ENCODE measurements at places on chromosomes 13 and 19.

- H3K4me1 ChIP-seq, result peaks cover 12% of the 10 kb centered on the region
- no peaks in the 10 kb centered on the region for H3K36me3 ChIP-seq
- peak overlapping the region; percentile 64 for H3K4me3 ChIP-seq
- H3K27ac ChIP-seq, result no peak overlapping the region
- H3K27me3 ChIP-seq, result peaks cover 38% of the 10 kb centered on the region
- DNase-seq, result no peak
Observed at GRCh38 chr13:75482820-75483079, 781 bp upstream of the TBC1D4 start.

DNA sequence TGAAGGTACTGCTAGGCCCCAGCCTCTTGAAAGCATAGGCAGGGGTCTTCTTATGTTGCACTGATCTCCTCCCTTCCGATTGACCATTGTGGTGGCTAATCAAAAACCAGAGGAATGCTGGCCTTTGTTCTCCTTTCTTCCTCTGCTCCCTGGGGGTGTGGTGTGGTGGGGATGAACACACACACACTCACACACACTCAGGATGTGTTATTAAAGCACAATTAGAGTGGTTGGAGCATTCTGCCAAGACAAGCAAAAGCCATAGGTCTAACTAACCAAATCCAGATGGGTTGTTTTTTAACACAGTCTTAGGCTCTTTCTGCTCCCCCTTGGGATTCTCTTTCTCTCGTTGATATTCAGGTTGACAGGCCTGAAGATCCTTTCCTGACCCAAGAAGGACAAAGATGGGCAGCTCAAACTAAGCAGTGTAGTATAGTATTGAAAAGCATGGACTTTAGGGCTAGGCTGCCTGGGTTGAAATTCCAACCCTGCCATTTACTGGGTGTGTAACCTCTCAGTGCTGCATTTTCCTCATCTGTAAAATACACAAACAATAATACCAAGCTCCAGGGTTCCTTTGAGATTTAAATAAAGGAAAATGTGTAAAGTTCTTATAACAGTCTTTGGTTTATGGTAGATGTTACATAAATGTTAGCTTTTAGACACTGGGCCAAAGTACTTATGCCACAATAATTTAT, 25.5 kb upstream of the DGKH start:
- no peaks in the 10 kb centered on the region for H3K4me1 ChIP-seq
- H3K36me3 ChIP-seq, result no peaks in the 10 kb centered on the region
- peaks cover under 1% of the 10 kb centered on the region for H3K27me3 ChIP-seq
- H3K27ac ChIP-seq, result no peak overlapping the region
- no peak overlapping the region for H3K4me3 ChIP-seq

DNA sequence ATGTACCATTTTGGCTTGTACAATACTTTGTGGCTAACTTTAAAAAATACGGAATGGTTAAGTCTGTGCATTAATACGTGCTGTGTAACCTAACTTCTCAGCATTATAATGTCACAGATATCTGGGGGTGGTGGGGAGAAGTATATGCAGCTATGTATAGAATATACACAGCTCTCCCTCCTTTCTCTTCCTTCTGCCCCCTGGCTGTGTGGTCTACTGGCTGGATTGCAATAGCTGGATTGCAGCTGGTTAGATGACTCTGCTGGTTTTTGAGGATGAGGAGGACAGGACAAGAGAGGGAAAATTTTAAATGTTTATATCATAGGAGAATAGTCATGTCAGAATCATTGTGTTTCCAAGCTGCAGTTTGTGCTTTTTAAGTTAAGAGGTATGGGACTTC, 9.7 kb downstream of the RNASEH2B start:
- H3K36me3 ChIP-seq, result no peaks in the 10 kb centered on the region
- H3K4me3 ChIP-seq, result no peak overlapping the region
- H3K4me1 ChIP-seq, result peaks cover 37% of the 10 kb centered on the region
- no peaks in the 10 kb centered on the region for H3K27me3 ChIP-seq
- DNase-seq, result no peak
- H3K27ac ChIP-seq, result no peak overlapping the region

DNA sequence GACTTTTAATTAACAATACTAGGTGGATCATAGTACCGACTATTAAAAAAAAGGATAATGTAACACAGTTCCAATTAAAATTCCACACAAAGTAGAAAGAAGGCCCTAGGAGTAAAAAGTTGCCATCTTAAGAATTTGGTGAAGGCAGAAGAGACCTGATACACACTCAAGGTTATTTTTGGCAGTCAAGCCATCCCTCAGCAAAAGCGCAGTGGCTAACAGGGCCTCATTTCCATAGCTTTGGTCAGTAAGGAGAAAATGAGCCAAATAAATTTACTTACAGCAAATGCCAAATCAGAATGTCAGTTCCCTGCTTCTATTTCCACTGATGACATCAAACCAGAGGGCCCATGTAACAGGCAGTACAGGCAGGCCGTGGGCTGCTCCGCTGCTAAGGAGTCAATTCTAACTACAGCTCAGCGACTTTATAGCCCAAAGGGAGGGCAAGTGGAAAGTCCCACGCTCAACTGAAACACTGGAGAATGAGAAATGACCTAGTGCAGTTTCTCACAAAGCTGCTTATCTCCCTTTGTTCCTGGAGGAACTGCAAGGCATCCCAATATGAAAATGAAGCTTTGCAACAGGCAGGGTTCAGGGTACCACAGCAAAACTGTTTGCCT, 6.3 kb downstream of the ARGLU1 start:
- DNase-seq, result peak; percentile 4
- no peak overlapping the region for H3K27ac ChIP-seq
- no peaks in the 10 kb centered on the region for H3K36me3 ChIP-seq
- no peak overlapping the region for H3K4me3 ChIP-seq
- peaks cover 25% of the 10 kb centered on the region for H3K4me1 ChIP-seq

DNA sequence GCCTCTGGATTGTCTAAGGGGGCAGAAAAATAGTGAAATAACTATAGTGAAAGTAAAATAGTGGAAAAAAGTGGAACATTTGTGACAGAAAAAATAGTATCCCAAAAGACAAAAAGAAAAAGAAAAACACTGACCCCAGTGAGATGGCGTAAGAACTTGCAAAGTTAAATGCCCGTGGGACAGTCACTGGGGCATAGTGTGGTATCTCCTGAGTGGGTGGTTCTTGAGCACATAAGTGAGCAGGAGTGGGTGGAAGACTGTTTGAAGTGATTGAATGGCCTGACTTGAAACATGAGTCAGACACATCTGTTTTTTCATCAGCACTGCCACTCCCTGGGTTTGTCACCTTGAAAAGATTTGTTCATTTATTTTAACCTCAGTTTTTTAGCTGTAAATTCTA, 2.5 kb downstream of the ZNF430 start:
- H3K4me1 ChIP-seq, result peaks cover 25% of the 10 kb centered on the region
- no peak for DNase-seq
- no peaks in the 10 kb centered on the region for H3K27me3 ChIP-seq
- no peak overlapping the region for H3K27ac ChIP-seq
- no peak overlapping the region for H3K4me3 ChIP-seq

GRCh38 chr13:27338816-27339215, 68.2 kb downstream of the RASL11A start:
- no peaks in the 10 kb centered on the region for H3K4me1 ChIP-seq
- H3K4me3 ChIP-seq, result no peak overlapping the region
- no peaks in the 10 kb centered on the region for H3K36me3 ChIP-seq
- DNase-seq, result no peak
- no peaks in the 10 kb centered on the region for H3K27me3 ChIP-seq

- no peaks in the 10 kb centered on the region for H3K36me3 ChIP-seq
- no peaks in the 10 kb centered on the region for H3K4me1 ChIP-seq
- H3K4me3 ChIP-seq, result no peak overlapping the region
- H3K27ac ChIP-seq, result no peak overlapping the region
- no peak for DNase-seq
Observed at GRCh38 chr13:65063753-65064152, 2166.4 kb downstream of the PCDH9 start.

GRCh38 chr13:108003626-108004025, 211.7 kb downstream of the LIG4 start:
- no peak overlapping the region for H3K27ac ChIP-seq
- H3K4me1 ChIP-seq, result no peaks in the 10 kb centered on the region
- no peaks in the 10 kb centered on the region for H3K27me3 ChIP-seq
- H3K36me3 ChIP-seq, result no peaks in the 10 kb centered on the region
- H3K4me3 ChIP-seq, result no peak overlapping the region

DNA sequence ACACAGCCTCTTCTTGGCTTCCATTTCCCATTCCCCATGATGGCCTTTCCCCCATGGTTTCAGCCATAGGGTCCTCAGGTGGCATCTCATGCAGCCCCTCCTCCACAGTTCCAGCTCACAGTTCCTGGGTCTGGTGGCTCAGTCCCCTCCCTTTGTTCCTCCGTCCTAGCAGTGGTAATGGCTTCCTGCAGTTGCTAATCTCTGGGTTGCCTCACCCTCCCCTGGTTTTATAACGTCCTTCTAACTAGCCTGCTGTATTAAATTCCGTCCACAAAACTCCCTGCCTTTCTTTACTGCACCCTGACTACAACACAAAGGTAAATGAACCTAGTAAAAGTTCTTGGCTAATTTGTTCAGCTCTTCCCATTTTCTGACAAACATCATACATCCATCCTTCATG, 30.9 kb downstream of the CCDC70 start:
- no peak overlapping the region for H3K4me3 ChIP-seq
- H3K36me3 ChIP-seq, result no peaks in the 10 kb centered on the region

- DNase-seq, result no peak
- no peaks in the 10 kb centered on the region for H3K36me3 ChIP-seq
- no peak overlapping the region for H3K4me3 ChIP-seq
- no peak overlapping the region for H3K27ac ChIP-seq
Observed at GRCh38 chr13:102555914-102556553, 40.8 kb upstream of the TPP2 start.

DNA sequence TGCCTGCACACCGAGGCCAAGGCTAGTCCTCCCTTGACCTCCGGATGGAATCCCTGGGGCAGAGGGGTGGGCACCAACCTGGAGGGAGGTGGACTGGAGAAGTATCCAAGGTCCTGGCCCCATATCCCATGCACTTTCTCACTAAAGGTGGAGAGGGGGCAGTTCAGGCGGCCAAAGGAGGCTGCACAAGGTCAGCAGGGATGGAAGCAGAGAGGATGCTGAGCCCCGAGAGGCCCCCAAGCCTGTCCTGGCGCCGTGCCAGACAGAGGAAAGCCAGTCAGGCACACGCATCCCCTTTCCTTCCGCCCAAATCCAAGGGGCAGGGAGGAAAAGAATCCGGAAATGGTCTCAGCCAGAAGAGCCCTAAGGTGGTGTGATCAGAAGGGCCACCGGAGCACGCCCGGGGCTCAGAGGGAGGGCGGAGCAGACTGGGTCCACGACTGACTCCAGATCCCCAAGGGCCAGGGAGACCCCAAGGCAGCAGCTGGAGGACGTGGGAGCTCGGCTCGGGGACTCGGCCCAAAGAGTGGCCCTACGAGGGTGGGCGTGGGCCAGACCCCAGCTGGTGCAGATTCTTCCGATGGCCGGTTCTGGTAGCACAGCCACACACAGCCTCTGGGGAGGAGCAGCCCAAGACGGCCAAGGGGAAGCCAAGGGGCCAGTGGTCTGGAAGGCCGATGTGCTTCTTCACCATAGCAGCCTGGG, 60.0 kb downstream of the MLLT1 start:
- DNase-seq, result no peak
- H3K4me3 ChIP-seq, result no peak overlapping the region
- no peaks in the 10 kb centered on the region for H3K27me3 ChIP-seq
- H3K4me1 ChIP-seq, result no peaks in the 10 kb centered on the region
- H3K36me3 ChIP-seq, result peaks cover 27% of the 10 kb centered on the region
- no peak overlapping the region for H3K27ac ChIP-seq

- no peak overlapping the region for H3K4me3 ChIP-seq
- H3K36me3 ChIP-seq, result peaks cover under 1% of the 10 kb centered on the region
- no peak for DNase-seq
- peaks cover 55% of the 10 kb centered on the region for H3K4me1 ChIP-seq
- no peaks in the 10 kb centered on the region for H3K27me3 ChIP-seq
- H3K27ac ChIP-seq, result no peak overlapping the region
Observed at GRCh38 chr19:58382997-58383603, 2.3 kb upstream of the ZNF837 start.

DNA sequence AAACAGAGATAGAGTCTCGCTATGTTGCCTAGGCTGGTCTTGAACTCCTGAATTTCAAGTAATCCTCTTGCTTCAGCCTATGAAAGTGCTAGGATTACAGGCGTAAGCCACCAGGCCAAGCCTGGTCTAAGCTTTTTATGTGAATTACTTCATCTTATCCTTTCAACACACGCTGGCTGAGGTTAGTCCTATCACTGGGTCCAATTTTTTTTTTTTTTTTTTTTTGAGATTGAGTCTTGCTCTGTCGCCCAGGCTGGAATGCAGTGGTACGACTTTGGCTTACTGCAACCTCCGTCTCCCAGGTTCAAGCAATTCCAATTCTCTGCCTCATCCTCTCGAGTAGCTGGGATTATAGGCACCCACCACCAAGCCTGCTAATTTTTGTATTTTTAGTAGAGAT, 10.4 kb downstream of the MYO1F start:
- no peak for DNase-seq
- H3K4me1 ChIP-seq, result peaks cover 20% of the 10 kb centered on the region
- H3K4me3 ChIP-seq, result no peak overlapping the region
- H3K27me3 ChIP-seq, result no peaks in the 10 kb centered on the region
- peak overlapping the region; percentile 47 for H3K27ac ChIP-seq
- H3K36me3 ChIP-seq, result no peaks in the 10 kb centered on the region

DNA sequence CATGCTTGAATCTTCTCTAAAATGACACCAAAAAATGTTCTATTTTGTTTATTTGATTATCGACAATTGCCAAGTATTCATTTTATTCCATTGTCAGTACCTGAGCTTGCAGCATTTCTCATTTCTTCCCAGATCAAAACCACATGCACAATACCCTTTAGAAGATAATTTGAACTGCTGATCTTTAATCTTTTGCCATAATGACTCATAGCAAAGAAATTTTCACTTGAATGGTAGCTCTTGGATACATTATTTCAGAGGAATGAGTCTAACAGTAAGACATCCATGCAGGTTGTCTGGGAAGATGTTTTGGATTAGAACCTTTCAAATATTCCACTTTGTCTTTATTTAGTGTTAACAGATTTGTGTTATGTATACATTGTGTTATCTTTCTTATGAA, 42.0 kb upstream of the RXFP2 start:
- no peaks in the 10 kb centered on the region for H3K4me1 ChIP-seq
- no peaks in the 10 kb centered on the region for H3K27me3 ChIP-seq
- H3K4me3 ChIP-seq, result no peak overlapping the region
- no peak overlapping the region for H3K27ac ChIP-seq

DNA sequence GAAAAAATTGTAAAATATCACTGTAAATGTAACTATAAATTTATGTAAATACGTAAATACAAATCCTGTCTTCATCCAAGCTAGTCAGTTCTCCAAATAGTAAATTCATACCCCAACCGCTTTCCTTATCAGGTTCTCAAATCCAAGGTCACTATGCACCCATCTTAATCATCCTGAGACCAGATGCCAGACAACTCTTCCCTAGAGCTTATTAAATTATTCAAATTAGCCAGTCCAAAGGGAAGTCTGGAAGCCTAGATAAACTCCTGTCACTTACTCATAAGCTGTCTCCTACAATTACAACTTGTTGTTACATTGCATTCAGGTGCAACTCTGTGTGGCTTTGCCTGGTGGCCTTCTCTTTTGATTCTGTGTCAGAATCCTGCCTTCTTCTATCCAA, 836.1 kb upstream of the PCDH20 start:
- H3K27me3 ChIP-seq, result no peaks in the 10 kb centered on the region
- no peaks in the 10 kb centered on the region for H3K36me3 ChIP-seq
- no peak for DNase-seq
- no peaks in the 10 kb centered on the region for H3K4me1 ChIP-seq
- H3K4me3 ChIP-seq, result no peak overlapping the region
- H3K27ac ChIP-seq, result no peak overlapping the region

GRCh38 chr13:30071969-30072817, 221.8 kb upstream of the UBL3 start:
- no peak overlapping the region for H3K27ac ChIP-seq
- DNase-seq, result no peak
- no peaks in the 10 kb centered on the region for H3K4me1 ChIP-seq
- no peaks in the 10 kb centered on the region for H3K27me3 ChIP-seq
- no peak overlapping the region for H3K4me3 ChIP-seq
